ENCODE measurements at places on chromosomes 7 and 10. TPM values are rescaled to one million over a fixed set of nuclear protein-coding genes. Genes with fewer than 3 reads are reported as not detected.
A peak's percentile ranks its signal among the peaks of the same experiment; 100 is the strongest.

DNA sequence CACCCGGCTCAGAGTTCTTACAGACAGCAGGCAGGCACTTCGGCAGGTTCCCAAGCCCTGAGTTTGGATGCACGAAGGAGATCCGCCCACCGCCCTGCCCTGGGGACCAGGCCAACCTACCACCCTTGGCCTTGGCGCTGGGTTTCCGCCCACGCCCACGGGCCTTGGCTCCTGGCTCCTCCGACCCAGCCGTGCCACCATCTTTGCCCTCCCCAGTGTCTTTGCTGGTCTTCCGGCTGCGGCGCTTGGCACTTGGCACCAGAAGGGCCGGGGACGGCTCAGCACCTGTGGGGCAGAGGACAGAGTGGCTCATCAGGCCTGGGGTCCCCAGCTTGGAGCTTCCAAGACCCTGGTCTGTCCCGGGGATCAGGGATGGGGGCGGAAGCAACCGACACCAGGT, 32.1 kb downstream of the SLC29A4 start:
- DNase-seq: no peak

DNA sequence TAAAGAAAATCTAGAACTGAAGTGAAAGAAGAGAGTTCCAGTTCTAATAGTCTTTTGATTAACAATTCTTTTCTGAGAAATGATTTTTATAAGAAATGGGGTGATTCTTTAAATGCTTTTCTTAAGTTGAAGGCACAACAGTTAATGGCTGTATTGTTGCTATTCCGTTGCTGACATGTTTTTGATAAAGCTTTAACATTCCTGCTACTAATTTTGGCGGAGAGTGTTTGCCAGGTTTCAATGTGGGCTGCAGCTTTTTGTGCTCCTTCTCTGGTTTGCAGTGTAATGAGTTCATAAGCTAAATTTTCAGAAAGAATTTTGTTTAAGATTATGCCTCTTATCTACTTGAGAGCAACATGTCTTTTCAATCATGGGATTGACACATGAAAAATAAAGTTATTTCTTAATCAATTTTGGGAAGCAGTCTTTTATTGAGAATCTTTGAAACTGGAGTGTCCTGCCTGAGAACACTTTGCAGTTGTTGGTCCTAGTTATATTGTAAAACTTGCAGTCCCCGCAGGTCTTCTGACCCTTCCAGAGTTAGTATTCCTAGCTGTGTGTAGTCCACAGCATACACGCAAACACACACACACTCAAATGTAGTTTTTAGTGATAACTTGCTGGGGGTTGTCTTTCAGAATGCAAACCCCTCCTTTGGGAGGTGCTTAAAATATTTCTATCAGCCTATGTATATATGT, 56.7 kb downstream of the COL17A1 start:
- no peak for DNase-seq

Gene RTKN2
- total RNA-seq: not detected

- peak; percentile 71 for DNase-seq
These were observed 47.6 kb upstream of the ITGB1 start for GRCh38 chr10:33005322-33006301.

GRCh38 chr7:99876491-99876890, 342 bp downstream of the OR2AE1 start:
- DNase-seq: no peak

- peak; percentile 74 for DNase-seq
These were observed 104.6 kb upstream of the PPIF start for GRCh38 chr10:79242620-79243152.

DNA sequence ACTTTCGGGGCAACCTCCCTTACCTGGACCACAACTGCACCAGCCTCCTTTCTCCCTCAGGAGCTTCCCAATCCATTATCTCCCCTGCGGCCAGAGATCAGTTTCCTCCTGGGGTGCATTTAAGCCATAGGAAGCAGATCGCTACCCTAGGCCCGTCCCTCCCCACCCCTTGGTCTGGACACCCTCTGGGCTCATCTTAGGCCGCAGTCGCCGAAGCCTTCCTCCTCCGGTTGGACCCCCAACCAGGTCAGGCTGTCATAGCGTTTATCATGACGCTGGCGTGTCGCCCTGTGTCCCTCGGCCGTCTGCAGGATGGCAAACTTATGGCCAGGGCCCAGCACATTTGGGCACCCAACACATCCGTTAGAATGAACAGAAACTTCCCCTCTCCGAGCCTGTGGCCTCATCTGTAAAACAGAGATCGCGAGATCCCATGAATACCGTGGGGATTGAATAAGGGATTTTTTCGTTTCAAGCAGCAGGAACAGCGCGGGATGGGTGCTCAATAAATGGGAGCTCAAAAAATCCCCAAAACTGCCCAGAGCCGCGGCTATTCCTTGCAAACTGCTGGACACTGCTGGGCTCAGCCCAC, 669 bp upstream of the AP5Z1 start:
- DNase-seq: no peak

Gene FOXP2
- total RNA-seq: 2.1 TPM

All from left ventricle myocardium inferior (tissue), 1 donor.